ENCODE measurements at places on chromosomes 11 and 22.
A peak's percentile ranks its signal among the peaks of the same experiment; 100 is the strongest.

DNA sequence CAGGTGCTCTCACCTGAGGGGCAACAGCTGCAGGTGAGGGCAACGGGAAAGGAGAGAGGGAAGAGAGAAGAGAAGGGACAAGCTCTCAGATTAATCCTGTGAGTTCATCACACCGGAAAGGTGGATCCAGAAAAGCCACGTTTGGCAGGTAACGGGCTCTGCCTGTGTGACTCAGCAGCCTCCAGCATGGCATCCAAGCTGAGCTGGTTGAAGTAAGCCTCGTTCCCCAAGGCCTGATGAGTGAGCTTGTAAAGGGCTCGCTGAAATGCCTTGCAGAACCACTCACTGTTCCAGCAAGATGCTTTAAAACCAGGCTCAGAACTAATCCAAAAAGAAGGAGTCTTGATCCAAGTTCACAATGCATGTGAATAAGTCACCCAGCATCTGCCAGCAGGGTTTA is 206.9 kb upstream of the TMEM45B start:
- no peak for DNase-seq

GRCh38 chr11:23398052-23398451 is 537.8 kb upstream of the CCDC179 start:
- DNase-seq = no peak

- peak; percentile 68 for DNase-seq
These were observed 1.9 kb downstream of the CHRM4 start for GRCh38 chr11:46389450-46390330.

DNA sequence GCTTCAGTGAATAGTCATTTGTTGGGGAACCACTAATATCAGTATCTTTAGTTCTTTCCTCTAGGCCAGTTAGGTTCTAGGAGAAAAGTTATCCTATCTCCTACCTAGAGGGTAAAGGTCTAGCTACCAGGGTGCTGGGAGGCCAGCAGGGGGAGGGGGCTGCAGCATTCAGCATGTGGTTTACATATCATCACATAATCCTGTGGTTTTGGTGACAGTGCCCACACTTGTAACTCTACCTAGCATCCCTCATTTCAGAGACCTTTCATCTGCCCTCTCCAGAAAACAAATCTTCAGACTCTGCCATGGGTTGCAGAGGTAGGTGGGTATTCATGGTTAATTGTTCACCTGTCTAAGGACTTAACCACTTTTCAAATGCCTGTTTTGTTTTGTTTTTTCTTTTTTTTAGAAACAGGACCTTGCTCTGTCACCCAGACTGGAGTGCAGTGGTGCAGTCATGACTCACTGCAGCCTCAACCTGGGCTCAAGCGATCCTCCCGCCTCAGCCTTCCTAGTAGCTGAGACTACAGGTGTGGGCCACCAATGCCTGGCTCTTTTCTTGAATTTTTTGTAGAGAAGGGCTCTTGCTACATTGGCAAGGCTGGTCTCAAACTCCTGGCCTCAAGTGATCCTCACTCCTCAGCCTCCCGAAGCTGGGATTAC is 146.8 kb downstream of the ENTHD1 start:
- DNase-seq = no peak

- DNase-seq = no peak
These were observed 43.3 kb upstream of the MMP7 start for GRCh38 chr11:102573851-102574250.

- DNase-seq = no peak
These were observed 46.1 kb upstream of the PRDM11 start for GRCh38 chr11:45100339-45100738.

- DNase-seq = no peak
These were observed 74.6 kb downstream of the ADM start for GRCh38 chr11:10379426-10379825.

All from NCI-H1092 (cell line).